RKO (cell line): ENCODE measurements at places on chromosomes 12 and 14.

DNA sequence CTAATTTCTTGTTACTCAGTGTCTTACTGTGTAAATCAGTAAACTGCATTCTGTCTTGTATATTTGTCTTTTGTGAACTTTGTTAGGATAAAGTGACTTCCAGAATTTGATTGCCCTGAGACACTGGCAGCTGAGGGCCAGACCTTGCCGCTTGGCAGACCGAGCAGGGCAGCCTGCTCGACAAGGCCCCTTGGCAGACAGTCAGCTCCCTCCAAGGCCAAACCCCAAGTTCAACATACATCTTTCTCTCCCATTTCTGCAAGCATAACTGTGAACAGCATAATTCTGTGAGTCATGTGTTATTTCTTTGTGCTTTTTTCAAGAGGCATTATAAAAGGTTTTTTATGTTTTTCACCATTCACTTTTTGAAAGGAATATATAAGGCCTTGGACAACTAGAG is 39.2 kb upstream of the BMAL2 start:
- DNase-seq = no peak

DNA sequence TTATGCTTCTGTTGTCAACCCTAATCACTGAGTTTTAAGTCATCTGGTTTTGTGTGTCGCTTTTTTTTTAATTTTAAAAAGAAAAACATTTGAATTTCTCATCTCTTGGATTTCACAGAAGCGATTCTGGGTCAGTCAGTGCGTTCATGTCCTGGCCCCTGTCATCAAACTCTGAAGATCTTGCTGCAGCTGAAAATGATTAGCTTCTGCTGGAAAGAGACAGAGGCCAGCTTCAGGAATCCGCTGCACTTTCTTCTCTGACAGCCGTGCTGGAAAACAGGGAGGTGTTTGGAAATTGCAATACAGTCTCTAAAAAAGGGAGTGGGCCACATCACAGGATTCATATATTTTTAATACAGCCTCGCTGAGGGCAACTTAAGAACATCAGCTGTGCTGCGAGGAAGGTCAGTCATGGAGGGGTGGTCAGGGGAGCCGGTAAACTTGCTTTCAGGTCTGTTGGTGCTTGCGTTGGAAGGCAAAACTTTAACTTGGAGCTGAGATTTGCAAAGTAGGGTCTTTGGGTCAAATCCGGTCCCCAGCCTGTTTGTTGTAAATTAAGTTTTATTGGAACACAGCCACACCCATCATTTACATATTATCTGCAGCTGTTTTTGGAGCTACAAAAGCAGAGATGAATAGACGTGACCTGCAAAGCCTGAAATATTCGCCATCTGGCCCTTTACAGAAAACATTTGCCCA is 190.8 kb downstream of the AACS start:
- no peak for DNase-seq

GRCh38 chr12:112146123-112146522 is 20.8 kb downstream of the TRAFD1 start:
- no peak for DNase-seq

- DNase-seq = no peak
These were observed 55.6 kb downstream of the PITPNM2 start for GRCh38 chr12:123095078-123095881.

DNA sequence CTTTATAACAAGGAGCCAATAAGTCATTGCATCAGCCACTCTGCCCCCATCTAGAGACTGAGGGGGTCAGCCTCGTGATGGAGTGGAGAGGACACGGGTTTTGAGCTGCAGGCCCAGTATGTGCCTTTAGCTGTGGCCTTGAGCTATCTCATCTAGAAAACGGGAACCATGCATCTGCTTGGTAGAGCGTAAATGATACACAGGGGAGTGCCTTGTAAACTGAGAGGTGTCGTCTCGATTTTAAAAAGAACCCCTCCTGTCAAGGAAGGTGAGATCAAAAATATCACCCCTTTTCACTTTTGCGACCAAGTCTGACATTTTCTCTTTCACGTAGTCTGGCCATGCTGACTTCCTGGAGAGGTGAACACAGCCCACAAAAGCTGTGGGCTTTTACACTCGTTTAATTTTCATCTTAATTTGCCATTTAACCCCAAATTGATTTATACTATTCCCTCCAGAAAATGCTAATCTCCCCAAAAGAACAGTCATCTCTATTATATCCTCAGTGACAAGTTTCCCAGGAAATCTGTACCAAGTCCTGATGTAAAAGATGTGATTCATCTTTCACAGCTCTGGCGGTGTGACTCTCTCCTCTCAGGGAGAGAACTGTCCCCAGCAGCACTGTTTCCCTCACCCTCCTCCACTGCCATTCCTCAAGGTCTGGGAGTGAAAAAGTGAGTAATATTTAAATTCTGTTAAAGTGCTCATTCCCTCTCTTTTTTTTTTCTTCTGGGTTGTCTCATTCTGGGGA is 30.6 kb downstream of the VCPKMT start:
- DNase-seq = peak; percentile 50

DNA sequence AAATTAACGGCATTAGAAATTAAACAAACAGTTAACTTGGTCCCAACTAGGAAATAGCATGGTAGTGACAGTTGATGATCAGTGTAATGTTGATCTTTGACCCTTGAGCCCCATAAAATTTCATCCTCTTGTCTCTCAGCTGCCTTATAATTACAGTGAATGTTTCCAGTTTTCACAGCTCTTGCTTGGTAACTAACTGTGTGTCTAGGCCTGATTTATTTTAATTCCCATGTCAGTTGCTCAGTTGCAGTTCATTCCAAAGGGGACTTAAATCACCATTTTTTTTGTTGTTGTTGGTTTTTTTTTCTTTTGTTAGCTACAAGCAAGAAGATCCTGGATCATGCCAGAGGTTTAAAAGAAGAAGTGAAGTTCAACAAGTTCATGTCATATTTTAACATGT is 1883.7 kb upstream of the FLRT2 start:
- DNase-seq = no peak

GRCh38 chr14:103628221-103628683 is 759 bp upstream of the KLC1 start:
- DNase-seq = peak; percentile 87
